Stimulated activated CD4-positive, alpha-beta T cell treated with anti-CD3 and anti-CD28 coated beads, Interleukin-2, amount 100 ng/mL, for 48 hours (primary cell): ENCODE measurements at places on chromosomes 5 and 9.

- no peak for DNase-seq
Observed at GRCh38 chr5:154356020-154356655, 89.7 kb upstream of the SAP30L start.

- DNase-seq = no peak
Observed at GRCh38 chr5:115736004-115736689, 80.3 kb downstream of the CDO1 start.

GRCh38 chr9:132631280-132631679, 38.5 kb downstream of the DDX31 start:
- no peak for DNase-seq

DNA sequence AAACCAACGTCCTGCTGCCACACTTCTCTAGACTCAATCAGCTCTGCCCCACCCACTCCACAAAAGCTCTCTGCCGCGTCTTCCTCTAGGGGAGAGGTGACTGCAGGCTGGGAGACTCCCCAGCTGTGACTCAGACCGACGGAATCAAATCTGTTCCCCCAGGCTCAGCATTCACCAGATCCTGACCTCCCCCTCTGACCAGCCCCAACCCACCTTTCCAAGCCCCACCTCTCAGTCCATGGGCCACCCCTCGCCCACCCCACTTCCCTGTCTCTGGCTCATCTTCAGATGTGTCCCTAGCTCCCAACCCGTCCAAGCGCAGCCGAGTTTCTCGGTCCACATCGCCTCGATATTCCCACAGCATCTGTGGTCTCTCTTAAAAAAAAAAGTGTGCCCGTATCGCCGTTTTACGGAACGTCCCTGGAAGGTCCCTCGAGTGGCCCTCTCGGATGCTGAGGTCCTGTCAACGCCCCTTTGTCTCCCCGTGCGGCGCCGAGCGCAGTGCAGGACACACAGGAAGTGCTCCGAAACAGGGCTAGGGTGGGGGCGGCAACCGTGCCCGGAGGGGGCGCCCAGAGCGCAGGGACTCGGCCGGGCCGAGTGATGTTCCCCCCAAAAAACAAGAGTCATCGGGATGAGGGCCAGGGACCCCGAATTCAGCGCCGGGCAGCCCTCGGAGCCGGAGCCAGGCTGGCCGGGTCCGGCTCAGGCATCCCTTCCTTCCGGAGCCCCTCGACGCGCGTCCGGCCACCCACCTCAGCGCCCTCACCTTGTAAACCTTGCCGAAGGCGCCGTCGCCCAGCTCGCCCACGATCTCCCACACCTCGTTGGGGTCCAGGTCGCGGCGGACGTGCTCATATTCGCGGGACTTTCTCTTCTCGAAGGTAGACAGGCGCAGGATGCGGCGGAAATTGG, 649 bp downstream of the STK10 start:
- DNase-seq = peak; percentile 64

DNA sequence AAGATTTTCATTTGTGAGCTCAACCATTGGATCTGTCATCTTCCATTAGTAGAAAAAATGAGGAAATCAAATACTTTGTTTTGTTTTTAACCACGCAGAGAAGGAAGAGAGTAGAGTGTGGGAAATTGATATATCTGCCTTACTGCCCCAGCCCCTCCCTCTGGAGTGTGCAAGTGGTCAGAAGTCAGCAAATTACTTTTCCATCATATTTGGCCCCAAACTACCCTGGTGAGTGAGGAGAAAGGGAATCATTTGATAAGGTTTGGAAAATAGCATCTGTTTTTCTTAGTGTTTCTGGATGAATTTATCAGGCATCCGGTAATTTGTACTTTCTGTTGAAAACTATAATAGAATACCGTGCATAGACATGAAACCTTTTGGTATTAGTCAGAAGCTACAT, 327.4 kb downstream of the MARCHF11 start:
- no peak for DNase-seq

- no peak for DNase-seq
Observed at GRCh38 chr9:120630333-120630732, 50.4 kb upstream of the CDK5RAP2 start.

DNA sequence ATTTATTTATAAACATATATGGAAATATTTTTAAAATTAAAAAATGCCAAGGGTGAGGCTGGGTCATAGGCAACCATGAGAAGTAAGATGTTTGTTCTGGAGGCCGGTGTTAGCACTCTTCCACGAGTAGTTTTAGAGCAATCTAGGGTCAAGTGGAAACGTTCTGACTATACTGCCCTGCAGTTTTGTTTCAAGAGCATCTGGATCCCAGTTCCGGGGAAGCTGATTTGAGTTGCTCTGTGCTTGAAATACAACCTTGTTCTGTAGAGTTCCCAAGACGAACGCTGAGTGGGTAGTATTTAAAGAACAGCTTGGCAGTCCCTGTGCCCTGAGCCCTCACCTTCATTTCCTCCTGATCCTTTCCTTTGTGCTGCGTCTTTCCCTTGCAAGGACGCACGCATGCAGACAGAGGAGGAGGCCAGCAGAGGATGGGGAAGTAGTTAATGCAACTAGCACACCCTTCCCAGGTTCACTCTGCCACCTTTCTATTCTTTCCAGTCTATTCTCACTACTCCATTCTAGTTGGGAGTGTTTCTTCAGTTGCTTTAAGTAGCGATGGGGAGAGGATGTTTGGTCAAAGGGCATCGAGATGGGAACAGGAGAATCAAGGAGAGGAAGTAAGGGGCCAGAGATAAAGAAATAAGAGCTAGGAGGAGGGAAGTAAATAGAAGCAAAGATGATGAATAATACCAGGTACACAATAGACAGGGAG, 68.3 kb upstream of the ZSWIM6 start:
- DNase-seq = no peak

DNA sequence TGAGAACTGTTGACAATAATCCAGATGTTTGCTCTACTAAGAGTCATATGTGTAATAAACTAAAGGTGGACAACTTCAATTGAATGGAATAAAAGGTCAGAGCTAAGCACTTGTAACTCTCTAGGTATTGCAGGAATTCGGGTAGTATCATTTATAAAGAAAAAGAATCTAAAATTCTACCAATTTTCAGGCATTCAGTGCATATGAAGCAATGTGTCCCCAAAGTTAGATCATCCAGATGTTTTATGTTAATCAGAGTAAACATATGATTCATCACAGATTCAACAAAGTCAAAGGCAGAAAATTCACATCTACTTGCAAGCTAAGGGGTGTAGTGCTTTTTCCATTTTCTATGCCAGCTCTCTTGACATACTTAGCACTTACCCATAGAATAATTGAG, 477.1 kb downstream of the PDE4D start:
- DNase-seq = no peak

DNA sequence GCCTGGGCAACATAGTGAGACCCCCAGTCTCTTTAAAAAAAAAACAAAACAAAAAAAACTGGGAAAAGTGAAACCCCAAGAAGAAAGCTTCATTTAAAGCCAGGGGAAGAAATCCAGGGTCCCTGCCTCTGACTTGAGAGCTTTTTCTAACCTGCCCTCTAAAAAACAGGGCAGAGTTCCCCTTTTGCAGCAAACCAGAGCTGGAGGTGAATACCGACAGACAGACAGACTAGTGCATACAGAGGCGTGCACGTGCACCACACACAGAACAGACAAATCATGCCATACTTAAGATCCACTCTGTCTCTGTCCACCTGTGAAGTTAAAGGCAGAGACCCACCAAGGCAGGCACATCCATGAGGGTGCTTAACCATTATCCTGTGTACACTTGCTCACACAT, 11.7 kb upstream of the AQP3 start:
- DNase-seq = no peak

DNA sequence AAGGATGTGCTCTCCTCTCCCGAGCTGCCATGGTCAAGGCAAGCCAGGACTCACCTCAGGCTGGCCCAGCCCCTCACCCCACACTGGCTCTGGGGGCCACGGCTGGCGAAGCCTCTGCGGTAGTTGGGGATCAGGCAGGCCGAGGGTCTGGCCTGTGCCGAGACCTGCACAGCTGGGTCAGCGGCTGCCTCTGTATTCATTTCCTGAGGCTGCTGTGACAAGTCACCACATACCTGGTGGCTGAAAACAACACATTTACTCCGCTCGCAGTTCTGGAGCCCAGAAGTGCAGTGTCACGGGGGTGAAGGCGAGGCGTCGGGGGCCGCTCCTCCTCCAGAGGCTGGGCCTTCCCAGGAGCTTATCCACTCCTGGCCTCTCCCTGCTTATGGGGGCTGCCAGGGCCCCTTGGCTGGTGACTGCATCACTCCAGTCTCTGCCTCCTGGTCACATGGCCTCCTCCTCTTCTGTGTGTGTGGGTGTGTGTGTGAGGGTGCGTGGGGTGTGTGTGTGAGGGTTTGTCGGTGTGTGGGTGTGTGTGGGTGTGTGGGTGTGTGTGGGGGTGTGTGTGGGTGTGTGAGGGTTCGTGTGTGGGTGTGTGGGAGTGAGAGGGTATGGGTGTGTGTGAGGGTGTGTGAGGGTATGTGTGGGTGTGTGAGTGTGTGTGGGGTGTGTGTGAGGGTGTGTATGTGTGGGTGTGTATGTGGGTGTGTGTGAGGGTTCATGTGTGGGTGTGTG, 3.2 kb upstream of the SCGB3A1 start:
- DNase-seq = no peak

- DNase-seq = no peak
Observed at GRCh38 chr9:75500479-75500878, 390.0 kb upstream of the PCSK5 start.

DNA sequence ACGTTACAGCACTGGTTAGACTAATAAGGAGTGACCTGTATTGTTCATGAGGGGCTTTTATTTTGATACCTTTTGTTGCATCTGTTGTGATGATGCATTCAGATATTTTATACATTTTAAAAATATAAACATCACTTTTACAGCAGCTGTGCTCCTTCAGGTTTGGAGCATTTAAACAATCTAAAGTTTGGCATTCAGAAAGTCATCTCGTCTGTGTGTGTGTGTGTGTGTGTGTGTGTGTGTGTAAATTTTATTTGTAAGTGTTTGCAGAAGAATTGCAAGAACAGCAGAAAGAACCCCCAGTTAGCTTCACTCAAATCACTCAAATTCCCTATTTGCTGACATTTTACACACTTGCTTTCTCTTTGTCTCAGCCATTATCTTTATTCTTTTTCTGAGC, 87.4 kb downstream of the ERCC6L2 start:
- DNase-seq = no peak

DNA sequence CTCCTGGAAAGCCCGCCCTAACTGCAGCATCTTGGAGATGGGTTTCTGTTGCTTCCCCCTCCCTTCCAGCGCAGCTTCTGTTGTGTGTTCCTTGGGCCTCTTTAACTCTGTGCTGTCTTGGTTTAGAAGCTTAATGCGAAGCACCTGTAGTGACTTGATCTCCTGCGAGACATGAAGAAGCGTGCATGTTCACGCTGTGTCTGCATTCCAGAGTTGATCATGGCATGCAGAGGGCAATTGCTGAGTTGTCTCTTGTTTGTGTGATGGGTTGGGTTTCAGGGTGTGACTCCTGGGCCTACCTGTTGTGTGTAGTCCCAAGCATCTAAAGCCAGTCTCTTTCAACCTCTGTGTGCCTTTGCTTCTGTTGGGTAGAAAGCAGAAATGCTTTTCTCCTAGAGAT, 155.6 kb downstream of the SMARCA2 start:
- DNase-seq = no peak

- DNase-seq = no peak
Observed at GRCh38 chr5:128083811-128084227, 253 bp downstream of the SLC12A2 start.

- no peak for DNase-seq
Observed at GRCh38 chr9:131803758-131804411, 64.0 kb upstream of the RAPGEF1 start.

DNA sequence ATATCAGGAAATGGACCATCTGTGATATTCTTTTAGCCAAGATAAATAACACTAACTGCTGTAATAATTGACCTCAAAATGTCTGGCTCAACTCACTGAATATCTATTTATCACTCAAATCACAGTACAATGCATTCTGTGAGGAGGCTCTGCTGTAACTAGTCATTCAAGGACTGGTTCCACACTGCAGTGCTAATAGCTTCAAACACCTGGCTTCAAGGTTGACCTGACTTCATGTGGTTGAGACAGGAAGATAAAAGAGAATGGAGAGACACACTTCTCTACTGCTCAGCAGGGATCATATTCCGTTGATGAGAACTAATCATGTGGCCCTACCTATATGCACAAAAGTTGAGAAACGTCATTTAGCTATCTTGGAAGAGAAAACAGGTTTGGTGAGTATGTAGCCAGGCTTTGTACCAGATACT, 3.4 kb upstream of the RHOBTB3 start:
- no peak for DNase-seq

GRCh38 chr9:108937561-108938305, 3.5 kb downstream of the ABITRAM start:
- DNase-seq = no peak

DNA sequence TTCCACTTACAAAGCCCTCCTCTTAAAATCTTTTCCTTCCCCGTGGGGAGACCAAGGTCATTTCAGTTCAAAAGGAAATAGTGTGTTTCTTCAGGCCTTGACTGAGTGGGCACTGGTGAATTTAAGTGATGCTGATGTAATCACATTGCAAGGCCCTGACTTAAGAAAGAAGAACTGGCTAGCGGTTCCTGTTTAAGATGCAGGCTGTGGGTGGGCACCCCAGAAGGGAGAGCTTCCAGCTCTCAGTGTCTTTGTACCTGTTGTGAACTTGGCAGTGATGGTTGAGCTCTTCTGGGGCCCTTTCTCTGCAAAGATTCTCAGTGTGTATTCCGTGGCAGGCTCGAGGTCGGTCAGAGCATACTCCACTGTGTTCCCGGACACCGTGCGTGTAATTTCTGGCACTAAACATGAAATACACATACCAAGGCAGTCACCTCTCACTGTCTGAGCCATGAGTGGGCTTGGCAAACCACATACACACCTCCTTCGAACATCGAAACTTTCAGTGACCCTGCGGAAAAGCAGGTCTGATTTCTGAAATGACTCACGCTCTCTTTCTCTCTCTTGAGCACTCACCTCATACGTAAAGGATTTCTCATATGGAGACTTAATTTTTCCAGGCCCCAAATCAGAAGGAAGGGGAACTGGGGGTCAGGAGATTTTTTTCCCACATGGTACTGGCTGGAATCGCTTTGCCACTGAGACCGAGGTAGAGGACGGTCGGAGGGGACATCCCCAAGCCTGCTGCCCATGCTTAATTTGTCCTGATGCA, 81.9 kb downstream of the TNC start:
- DNase-seq = peak; percentile 30

- DNase-seq = no peak
Observed at GRCh38 chr9:113355040-113355596, 5.8 kb downstream of the BSPRY start.
